Left lobe of liver (tissue), 2 donors: ENCODE measurements at places on chromosomes 11 and 22.

DNA sequence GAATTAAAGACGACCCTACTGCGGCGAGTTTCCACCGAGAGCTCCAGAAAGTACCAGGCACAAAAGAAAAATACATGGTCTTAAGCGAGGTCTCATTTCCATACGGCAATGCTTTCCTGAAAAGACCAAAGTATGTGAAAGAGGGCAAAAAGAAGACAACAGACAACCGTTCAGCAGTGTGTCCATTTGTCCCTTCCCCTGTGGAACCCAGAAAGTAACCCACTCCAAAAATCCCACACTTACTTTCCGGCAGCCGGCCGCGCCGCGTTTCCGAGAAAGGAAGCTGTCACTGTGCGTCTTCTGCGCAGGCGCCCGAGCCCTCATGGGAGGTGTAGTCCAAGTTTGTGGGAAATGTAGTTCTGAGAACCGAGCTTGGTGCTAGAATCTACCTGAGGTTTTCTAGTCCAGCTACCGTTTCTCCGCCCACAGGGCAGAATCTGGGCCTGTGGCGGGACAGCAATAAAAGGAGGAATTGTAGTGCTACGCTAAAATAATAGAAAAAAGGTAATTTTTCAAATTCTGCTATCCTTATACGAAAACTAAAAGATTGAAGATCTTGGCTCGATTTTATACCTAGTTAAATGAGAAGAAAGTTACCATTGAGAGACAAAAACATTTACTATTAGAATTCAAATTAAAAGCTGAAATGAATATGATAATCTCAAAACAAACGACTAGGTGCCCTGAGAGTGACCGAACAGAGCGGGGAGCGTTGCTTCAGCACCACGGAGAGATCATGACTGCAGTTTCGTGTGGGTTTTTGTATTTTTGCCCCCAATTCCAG lies at the start of gene PUS3:
PUS3 (minus strand) TSS at position 280 of the 784 bp plus-strand sequence. CDS start 6,922 bp downstream, outside the sequence.
- peak; percentile 92 for DNase-seq

DNA sequence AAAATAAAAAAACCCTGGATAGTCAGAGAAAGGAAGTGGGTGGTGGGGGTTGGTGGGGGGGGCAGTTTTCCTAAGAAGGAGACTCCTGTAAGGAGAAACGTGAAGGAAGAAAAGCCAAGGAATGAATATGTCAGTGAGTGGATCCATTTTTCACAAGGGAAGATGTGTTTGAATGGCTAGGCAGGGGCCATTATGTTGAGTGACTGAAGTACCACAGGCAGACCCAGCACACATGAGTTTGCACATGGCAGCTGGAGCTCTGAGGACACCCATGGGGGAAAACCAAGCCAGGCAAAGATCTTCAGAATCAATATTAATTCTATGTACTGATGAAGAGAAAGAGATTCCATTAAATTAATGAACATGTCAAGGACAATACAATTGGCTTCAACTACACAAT lies 67.6 kb downstream of the CD44 start:
- DNase-seq = no peak

DNA sequence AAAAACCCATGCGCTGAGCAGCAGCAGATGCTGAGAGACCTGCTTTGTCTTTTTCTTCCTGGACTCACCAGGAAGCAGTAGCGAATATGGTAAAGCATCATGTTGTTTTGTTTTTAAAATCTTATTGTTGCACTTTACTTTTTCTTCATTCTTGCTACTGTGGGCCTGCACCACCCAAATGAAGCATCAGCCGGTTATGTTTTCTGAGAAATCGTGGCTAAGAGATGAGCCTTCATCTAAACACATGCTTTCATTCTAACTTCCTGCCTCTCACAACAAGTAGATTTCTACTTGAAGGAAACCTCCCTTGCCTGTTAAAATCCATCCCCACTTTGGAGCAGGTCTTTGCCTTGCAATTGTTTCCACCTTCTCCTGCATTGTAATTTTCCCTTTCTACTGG lies 1025.9 kb downstream of the NTM start:
- no peak for DNase-seq

- no peak for DNase-seq
Observed at GRCh38 chr11:34680918-34681586, 60.2 kb downstream of the EHF start.

DNA sequence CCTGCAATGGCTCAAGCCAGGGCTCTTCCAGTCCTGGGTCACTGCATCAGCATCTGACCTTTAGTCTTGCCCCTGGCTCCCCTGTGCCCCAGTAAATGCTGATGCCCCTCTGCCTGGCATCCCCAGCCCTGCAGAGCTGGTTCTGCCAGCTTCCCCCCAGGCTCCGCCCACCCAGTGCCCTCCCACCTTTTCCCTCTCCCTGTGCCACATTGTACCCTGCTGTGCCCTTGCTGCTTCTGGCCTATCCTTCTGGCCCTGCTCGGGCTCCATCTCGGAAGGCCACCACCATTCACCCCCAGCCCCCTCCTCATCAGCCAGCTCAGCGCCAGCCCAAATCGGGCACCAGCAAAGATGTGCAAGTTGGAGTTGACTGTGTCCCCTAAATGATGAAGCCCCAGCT lies 7.4 kb downstream of the CAPN5 start:
- peak; percentile 42 for DNase-seq

DNA sequence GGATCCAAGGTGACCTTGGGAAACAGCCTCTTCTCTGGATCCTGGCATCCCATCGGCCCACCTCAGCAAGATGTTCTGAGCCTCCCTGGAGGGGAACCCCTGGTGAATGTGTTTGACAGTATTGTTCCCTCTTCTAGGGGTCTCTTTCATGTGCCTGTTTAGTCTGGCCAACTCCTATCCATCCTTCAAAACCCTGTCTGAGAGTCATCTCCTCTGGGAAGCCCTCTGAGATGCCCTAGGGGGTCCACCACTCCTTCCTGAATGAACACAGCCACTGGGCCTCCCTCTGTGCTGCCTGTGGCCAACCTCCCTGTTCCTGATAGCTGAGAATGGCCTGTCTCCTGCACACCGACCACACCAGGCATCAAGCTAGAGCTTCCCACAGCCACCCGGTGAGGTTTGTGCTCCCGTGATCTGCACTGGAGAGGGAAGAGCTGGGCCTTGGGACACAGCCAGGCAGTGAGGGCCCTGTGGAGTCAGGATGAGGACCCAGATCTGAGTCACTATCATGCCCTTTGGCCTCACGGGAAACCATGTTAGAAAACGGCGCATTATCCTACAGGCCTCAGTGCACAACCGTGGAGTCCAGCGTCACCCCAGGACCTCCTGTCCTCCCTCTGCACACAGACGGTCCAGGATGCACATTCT lies 8.8 kb downstream of the WNT7B start:
- DNase-seq = no peak

GRCh38 chr11:73270016-73270854 lies 1.9 kb upstream of the P2RY6 start:
- DNase-seq = peak; percentile 41

GRCh38 chr11:104918113-104918824 lies 20.0 kb upstream of the CASP12 start:
- no peak for DNase-seq

DNA sequence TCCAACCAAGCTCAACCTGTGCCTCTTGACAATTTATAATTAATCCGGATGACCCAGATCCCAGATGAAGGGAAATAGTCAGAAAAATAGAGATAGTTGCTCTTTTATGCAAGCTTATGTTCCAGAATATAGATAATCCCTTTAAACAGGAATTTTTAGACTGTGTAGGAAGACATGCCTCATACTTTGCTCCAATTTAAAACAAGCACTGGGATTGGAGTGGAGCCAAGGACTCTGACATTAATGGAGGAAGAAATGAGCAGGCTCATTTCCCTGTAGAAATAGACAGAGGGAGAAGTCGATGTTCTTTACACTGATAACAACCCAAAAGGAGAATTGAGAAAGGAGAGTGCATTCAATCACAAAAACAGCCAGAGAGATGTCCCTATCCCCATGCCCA lies 70.1 kb upstream of the LRRC55 start:
- no peak for DNase-seq

DNA sequence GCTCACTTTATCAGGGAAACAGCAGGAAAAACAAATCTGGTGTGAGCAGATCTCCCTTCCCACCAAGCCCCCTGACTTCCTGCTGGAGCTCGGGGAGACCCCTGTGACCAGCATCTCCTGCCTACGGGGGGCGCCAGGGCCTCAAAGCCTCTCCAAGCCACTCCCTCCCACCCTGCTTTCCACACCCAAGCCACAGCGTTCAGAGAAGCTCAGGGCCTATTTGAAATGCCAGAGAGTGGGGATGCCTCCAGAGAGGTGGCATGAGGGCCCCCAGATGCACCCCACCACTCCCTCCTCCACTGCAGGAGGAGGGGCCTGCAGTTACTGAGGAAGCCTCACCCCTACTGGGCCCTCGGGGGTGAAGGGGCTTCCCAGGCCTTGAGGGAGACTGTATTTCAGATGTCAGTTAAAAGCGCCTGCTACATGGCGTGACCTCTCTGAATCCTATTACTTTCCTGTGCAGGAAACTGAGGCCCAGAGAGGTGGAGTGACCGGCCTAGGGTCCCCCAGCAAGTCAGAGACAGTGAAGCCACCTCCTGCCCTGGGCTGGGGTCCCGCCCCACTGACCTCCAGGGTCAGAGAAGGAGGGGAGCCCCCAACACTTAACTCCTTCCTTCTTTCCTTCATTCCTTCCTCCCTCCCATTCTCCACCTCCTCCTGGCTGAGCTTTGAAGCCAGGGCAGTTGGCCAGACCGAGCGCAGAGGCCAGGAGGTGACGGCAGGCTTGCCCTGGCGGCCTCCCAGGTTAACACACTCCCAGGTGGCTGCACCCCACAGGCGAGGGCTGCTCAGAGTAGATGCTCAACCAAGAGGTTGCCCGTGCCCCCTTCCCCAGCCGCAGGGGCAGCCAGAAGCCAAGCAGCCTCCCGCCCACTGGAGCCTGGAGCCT lies 6.0 kb upstream of the CDKN1C start:
- peak; percentile 85 for DNase-seq

GRCh38 chr22:23233752-23234408 lies 53.6 kb downstream of the BCR start:
- DNase-seq = no peak

- DNase-seq = no peak
Observed at GRCh38 chr11:81071606-81072005, 1630.8 kb upstream of the TENM4 start.

DNA sequence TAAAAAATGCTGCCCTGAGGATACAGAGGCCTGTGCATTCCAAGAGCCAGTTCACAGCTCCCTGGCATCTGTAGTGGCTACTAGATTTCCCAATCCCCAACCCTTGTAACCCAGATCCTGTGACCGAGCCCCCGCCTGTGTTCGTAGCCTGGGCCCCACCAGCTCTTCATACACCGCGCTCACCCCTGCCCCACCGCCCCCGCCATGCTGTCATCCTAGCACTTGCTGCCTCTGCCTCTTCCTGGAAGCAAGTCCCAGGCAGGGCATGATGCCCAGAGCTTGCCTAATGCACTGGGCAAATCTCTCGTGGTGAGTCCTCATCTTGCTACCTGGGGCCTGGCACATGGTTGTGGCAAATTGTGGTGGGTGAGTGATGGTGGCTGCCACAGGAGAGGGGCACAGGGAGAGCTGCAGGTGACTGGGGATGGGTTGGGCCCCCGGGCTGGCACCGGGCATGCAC lies 7.1 kb downstream of the MGAT3 start:
- peak; percentile 79 for DNase-seq

GRCh38 chr11:123439616-123440015 lies 9.5 kb downstream of the GRAMD1B start:
- no peak for DNase-seq

DNA sequence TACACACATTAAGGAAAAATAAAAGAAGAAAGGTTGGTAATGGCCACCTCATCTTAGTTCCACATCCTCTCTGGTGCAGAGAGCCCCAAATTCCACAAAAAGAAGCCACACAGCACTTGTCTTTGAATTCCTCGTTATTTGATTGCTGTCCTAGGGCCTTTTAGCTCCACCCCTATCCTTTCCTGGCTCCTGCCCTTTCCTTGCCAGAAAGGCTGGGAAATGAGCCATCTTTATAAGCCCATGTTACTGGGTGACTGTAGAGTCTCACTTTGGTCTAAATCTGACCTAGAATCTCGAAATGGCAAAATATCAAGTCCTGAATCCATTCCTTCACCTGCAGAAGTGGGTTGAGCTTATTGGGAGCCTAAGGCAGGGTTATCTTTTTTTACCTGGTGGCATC lies 4.3 kb upstream of the TMEM132A start:
- DNase-seq = no peak

DNA sequence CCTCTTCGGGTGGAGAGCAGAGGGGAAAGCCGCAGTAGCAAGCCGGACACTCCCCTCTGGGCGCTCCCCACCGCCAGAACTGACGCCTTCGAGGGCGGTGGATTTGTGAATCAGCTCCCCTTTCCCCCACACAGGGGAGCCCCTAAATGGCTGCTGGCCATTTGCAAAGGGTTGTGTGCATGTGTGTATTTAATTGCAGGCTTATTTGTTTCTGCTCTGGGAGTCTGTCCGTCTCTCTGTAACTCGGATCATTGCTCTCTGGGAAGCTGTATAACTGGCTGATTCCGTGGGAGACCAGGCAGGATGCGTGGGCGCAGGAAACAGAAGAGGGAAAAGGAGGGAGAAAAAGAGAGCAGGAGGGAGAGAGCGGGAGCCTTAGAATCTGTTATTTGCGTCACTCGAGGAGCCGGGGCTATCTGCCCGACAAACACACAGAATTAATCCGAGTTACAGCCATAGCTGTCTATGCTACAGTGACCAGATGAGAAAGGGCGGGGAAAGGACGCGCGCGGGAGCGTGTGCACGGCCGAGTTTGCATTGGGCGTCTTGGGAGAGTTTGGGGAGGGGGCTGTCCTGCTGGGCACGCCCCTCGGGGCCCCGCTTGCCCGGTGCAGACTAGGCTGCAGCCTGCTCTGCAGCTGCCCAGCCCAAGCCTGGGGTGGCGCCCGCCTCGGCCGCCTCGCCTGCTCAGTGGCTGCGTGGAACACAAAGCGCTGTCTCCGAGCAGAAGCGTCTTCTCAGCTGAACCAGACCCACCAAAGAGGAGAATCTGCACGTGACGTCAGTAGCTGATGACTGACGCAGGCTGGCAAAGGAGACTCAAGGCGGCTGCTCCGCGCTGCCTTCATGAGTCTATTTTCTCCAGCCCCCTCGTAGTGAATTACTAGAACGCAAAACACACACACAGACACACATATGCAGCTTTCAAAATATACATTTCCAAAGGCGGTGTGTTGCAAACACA lies 105.3 kb upstream of the HSD17B12 start:
- no peak for DNase-seq

DNA sequence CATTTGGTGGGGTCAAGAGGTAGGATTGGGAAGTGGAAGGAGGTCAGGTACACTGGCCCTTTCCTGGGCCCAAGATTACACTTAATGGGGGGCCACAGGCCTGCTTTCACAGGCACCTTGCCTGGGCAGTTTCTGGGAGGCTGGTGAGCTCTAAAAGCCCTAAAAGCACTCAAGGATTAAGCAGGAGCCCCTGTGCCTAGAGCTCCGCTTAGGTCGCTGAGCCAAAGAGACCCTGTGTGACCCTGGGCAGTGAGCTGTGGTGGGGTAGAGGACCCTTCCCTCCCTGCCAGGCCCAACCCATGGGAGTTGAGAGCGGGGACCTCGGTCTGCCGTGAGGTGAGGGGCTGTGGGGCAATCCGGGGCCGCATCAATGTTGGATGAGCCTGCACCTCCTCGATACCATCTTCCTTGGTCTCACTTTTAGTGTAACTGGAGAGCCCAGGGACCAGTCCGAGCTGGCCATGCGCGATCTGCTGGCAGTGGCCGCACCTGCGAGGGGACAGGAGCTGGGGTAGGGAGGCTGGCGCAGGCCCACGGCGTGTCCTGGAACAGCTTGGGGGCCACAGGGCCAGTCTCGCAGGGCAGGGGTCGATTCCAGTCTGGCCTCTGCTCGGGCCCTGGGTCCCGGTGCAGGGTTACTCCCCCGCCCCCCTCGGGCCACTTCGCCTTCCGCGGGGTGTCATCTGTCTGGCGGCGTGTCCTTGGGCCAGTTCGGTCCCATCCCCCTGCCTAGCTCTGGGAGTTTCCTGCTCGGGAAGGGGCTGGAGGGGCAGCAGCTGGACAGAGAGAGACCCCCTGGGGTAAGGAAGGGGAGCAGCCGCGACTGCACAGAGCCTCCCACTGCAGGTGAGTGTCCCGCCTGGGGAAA lies 44.3 kb downstream of the EIF3F start:
- no peak for DNase-seq
